ENCODE measurements at places on chromosomes 1 and 21.

DNA sequence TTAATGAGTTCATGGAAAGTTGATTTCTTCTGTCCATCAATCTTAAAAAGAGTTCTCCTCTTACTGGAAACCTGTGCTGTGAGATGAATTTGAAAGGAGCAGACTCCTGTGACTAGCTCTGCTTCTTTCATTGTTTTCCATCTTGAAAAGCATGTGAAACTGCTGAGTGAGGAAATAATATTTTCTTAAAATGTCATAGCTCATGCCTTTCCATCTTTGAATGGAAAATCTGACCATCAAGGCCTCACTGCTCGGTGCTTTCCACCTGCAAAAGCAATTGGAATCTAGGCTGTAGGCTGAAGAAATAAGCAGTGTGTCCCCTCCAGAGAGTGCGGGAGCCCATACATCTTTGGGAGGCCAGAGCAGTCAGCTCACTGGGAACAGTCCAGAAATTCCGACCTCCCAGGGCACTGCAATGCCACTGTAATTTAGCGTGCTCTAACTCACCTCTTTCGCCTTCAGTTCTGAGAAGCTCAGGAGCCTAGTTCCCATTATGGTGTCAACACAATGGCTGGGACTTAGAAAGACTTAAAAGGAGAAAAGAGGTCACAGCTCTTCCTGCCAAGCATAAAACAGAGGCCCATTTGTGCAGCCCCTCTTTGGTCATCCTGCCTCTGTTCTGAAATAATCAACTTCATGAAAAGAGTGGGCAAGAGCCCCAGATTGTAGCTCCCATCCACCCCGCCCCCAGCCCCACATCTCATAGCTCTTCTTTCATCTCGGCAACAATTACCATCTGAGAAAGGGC, 50.4 kb upstream of the F3 start:
- no peak for DNase-seq

- DNase-seq: no peak
These were observed 114.4 kb upstream of the ZP4 start for GRCh38 chr1:238005116-238005515.

- no peak for DNase-seq
These were observed 99.6 kb upstream of the RGS1 start for GRCh38 chr1:192475970-192476369.

DNA sequence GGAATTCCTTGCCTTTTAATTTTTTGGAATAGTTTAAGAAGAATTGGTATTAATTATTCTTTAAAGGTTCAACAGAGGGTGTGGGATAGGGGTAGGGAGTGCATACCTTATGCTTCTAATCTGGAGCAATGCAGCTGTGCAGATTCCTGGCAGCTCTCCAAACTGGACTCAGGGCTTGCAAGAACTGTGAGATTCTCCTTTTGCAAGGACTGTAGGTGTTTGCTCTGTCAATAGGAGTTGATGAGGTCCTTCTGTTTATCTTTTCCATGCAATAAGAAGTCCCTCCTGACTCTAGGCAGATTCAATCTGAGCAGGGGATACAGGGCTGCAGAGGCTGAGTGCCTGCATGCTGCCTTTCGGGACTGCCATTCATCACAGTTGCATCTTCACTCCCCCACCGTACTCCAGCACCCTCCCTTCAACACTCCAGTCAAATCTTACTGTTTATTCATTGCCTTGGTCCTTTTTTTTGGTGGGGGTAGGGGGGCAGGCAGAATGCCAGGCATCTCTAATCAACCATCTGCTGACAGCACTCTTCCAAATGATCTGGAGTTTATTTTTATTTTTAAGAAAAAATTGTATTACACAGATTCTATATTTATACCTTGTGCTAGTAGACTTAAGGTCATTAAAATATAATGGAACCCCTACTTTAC, 122.3 kb downstream of the DISC1 start:
- DNase-seq: no peak

GRCh38 chr1:235532360-235532759, 28.1 kb upstream of the B3GALNT2 start:
- no peak for DNase-seq

DNA sequence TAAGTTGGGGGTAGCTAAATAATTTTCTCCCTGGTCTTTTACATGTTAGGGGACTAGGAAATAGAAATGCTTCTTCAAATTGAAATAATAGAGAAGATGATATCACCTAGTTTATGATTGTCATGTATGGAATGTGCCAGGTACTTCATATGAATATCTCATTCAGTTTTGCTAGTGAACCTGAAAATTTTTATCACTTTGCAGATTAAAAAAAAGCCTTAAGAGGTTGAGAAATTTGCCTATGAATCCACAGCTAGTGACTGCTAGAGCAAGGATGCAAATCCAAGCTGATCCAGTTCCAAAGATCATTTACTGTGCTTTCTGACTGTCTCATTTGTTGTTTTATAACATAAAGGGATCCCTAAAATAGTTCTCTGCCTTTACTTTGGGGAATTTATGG, 24.7 kb downstream of the RNF2 start:
- no peak for DNase-seq

DNA sequence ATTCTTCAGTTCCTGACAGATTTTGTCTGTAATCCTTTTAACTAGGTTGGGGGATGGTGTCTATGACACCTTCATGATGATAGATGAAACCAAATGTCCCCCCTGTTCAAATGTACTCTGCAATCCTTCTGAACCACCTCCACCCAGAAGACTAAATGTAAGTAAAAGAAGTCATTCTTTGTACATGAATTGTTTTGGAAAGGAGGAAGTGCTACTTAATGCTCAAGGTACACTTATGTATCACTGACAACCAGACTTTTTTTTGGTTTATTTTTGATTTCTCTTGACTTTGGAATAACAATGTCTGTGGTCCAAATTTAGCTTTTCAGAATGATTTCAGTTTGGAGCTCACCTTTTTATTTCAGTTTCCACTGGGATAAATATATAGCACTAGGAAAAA, 2.3 kb downstream of the DYRK3 start:
- DNase-seq: no peak

DNA sequence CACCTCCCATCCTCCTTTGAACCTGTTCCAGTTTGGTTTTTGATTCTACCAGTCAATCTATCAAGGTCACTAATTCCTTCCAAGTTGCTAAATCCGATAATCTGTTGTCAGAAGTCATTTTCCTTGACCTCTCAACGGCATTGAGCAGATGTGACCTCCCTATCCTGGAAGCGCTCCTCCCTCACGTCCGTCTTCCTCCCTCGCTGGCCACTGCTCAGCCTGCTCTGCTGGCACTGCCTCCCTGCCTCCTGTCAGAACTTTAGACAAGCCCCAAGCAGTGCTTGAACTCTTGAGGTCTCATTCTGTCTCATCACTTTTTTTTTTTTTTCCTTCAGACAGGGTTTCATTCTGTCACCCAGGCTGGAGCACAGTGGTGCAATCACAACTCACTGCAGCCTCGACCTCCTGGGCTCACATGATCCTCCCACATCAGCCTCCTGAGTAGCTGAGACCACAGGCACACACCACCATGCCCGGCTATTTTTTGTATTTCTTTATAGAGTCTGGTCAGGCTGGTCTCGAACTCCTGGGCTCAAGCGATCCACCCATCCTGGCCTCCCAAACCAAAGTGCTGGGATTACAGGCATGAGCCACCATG, 4.4 kb upstream of the ACOT7 start:
- DNase-seq: no peak

- no peak for DNase-seq
These were observed 253.0 kb downstream of the GPR52 start for GRCh38 chr1:174700775-174701174.

- no peak for DNase-seq
These were observed 56.6 kb upstream of the EDN2 start for GRCh38 chr1:41540886-41541591.

- DNase-seq: no peak
These were observed 100.0 kb upstream of the RAB4A start for GRCh38 chr1:229170778-229171505.

GRCh38 chr1:149979972-149980540, 30.5 kb downstream of the OTUD7B start:
- no peak for DNase-seq

DNA sequence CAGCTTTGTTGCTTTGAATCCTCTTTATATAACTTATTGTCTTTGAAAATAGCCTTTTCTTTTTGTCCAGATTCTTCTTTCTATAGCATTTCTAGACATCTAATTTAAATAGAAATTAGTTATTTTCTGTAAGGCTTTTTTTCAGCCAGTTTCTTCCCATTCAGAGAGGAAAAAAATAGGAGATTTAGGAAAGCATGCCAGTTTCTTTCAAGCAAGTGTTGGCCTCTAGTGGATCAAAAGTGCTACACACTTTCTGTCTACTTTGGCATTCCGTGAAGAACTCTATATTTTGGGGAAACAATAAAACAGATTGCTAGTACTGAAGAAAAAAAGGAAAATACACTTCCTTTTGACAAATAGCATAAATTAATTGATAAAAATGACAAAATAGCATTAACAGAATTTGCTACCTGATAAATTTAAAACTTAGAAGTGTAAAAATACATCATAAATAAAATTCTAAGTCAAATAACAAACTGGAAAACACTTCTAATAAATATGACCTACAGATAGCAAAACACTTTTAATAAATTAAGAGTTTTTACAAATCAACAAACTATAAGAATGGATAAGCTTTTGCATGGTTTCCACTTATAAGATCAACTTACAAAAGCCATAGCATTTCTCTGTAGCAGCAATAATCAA, 13.1 kb upstream of the EXO1 start:
- no peak for DNase-seq

DNA sequence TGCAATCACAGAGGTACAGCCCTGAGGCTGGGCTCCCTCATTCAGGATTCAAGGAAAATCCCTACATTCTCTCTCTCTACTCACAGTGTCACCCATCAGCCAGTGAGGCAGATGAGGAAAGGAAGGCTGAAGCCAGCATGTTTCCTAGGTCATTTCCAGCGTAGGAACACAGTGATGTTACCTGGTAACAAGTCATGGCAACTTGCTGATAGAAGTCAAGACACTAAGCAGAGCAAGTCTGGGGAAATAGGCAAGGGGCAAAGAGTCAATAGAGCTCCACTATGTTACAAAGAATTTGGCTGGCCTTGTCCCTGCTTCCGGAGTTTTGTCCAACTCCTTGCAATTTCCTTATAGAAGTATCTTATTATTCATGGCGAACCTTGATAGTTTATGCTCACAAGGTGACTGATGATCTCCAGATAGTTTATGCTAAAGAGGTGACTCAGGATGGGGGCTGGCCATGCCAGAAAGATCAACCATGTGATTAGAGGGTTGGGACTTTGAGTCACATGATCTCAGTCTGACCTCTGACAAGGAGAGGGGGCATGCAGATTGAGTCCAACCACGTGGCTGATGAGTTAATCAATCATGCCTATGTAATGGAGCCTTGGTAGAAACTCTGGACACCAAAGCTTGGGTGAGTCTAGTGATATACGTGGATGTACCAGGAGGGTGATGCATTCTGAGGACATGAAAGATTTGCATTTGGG, 51.1 kb downstream of the SUSD4 start:
- no peak for DNase-seq

- DNase-seq: no peak
These were observed at the start of gene LEFTY2 for GRCh38 chr1:225941187-225941941. Gene LEFTY2, minus strand, starts transcription at chr1:225941220. Its CDS starts 80 bp downstream, at chr1:225941140.

DNA sequence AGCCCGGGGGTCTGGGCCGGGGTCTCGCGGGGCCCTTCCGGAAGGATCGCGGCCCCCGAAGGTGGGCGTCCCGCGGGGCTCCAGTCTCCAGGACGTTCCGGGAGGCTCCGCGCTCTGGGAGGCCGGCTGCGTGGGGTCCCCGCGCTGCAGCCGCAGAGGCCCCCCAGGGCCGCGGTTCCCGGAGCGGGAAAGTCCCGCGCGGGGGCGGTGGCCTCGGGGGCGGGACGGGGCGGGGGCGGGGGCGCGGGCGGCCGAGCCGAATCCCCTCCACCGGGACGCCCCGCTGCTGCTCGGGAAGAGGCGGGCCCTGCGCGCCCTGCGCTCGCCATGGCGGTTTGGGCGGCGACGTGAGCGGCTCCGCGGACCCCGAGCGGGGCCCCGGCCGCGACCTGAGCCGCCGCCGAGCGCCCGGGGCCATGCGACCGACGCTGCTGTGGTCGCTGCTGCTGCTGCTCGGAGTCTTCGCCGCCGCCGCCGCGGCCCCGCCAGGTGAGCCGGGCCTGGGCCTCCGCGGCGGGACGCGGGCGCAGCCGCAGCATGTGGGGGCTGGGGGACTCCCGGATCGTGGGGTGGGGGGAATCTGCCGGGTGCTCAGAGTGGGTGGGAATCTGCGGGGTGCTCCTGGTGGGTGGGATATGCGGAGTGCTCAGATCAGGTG, at the start of gene IFNGR2:
IFNGR2 (plus strand) TSS at position 286 of the 658 bp plus-strand sequence; CDS start at position 417, 131 bp downstream.
- no peak for DNase-seq

- DNase-seq: no peak
These were observed 14.2 kb upstream of the MCOLN3 start for GRCh38 chr1:85062425-85063026.

DNA sequence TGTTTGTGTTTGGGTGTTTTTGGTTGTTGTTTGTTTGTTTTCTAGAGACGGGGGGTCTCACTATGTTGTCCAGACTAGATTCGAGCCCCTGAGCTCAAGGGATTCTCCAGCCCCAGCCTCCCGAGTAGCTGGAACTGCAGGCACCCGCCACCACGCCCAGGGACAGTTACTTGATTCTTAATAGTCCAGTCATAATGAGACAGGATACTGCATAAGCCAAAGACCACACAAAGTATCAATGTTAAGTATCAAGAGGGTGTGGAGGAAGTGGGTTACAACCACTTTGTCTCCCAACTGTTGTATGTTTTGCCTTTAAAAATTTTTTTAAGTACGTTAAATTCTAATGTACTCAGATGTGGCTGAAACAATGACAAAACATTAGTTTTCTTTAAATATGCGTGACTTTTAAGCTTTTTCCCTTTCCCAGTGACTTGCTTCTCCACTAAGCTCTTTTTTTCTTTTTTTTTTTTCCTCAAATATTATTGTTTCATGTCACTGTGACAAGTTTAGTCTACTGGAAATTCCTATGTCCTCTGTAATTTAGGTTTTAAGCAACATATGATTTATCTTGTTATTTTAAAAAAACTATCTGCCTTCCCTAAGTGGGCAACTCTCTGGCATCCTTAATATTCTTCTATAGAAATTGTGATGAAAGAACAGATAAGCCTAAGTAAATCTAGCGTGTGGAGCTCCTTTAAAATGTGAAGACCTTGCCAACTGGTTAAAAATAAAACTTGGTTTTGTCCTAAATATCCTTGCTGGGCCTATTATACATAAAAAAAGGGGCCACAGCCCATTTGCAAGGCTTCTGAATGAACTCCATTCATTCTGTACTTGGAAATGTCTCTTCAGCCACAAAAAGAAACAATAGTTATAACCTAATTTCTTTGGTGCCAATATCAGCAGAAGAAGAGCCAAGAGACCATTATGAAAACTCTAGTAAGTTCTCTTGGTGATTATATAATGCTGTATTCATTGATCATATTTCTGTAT, 56.2 kb upstream of the DPH5 start:
- DNase-seq: no peak

- DNase-seq: peak; percentile 73
These were observed 60.0 kb upstream of the ATP5PO start for GRCh38 chr21:33975548-33976081.

All from SIG-M5 (cell line).